ENCODE measurements at places on chromosomes 12 and 14.

- no peak overlapping the region for H3K4me3 ChIP-seq
- peaks cover 2% of the 10 kb centered on the region for H3K27me3 ChIP-seq
- no peaks in the 10 kb centered on the region for H3K4me1 ChIP-seq
- H3K36me3 ChIP-seq: peaks cover 5% of the 10 kb centered on the region
- no peak overlapping the region for H3K27ac ChIP-seq
Observed at GRCh38 chr12:69851976-69852375, 26.9 kb downstream of the MYRFL start.

- no peak overlapping the region for H3K4me3 ChIP-seq
- DNase-seq: no peak
- no peaks in the 10 kb centered on the region for H3K27me3 ChIP-seq
- H3K27ac ChIP-seq: no peak overlapping the region
- peaks cover 28% of the 10 kb centered on the region for H3K36me3 ChIP-seq
- peaks cover 60% of the 10 kb centered on the region for H3K4me1 ChIP-seq
Observed at GRCh38 chr14:52020866-52021717, 31.7 kb downstream of the RTRAF start.

- no peak overlapping the region for H3K27ac ChIP-seq
- H3K4me3 ChIP-seq: no peak overlapping the region
- H3K36me3 ChIP-seq: no peaks in the 10 kb centered on the region
- H3K4me1 ChIP-seq: peaks cover 7% of the 10 kb centered on the region
- no peaks in the 10 kb centered on the region for H3K27me3 ChIP-seq
Observed at GRCh38 chr12:92408072-92408900, 262.6 kb upstream of the BTG1 start.

- no peak overlapping the region for H3K4me3 ChIP-seq
- no peak overlapping the region for H3K27ac ChIP-seq
- DNase-seq: no peak
- no peaks in the 10 kb centered on the region for H3K36me3 ChIP-seq
Observed at GRCh38 chr12:114895081-114895480, 211.1 kb upstream of the TBX3 start.

Data from chondrocyte (in vitro differentiated cells).